ENCODE measurements at places on chromosomes 16 and 17.

- peak; percentile 26 for DNase-seq
These were observed 55.2 kb downstream of the TBC1D16 start for GRCh38 chr17:79980246-79981043.

GRCh38 chr17:34584805-34585416 is 5.5 kb downstream of the TMEM132E start:
- no peak for DNase-seq

GRCh38 chr16:23922406-23922805 is 86.6 kb downstream of the PRKCB start:
- no peak for DNase-seq

DNA sequence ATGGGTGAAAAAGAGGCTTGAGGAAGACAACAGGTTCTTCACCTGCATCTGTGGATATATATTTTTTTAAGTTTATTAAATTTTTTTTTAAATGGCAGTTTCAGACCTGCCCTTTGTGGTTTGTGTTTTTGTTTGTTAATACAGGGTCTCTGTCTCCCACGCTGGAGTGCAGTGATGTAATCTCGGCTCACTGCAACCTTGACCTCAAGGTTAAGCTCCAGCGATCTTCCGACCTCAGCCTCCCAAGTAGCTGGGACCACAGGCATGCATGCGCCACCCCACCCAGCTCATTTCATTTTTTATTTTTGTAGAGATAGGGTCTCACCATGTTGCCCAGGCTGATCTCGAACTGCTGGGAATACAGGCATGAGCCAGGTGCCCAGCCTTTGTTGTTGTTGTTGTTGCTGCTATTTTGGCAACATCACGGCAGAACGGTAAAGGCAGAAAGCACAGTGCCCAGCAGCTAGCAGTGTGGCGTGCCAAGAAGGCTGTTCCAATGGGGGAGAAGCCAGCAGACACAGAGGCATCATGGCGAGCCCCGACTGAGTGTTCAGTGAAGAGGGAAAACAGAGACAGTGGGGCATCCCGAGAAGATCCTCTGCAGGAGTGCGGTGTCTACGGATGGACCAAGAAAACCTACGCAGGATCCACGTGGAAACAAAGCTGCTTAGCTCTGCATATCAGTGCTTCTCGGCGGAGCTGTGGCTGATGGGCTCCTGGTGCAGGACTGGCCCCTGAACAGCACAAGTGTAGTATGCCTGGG is 19.6 kb downstream of the TMC6 start:
- DNase-seq: no peak

- no peak for DNase-seq
These were observed 86.1 kb upstream of the SALL1 start for GRCh38 chr16:51237207-51237606.

DNA sequence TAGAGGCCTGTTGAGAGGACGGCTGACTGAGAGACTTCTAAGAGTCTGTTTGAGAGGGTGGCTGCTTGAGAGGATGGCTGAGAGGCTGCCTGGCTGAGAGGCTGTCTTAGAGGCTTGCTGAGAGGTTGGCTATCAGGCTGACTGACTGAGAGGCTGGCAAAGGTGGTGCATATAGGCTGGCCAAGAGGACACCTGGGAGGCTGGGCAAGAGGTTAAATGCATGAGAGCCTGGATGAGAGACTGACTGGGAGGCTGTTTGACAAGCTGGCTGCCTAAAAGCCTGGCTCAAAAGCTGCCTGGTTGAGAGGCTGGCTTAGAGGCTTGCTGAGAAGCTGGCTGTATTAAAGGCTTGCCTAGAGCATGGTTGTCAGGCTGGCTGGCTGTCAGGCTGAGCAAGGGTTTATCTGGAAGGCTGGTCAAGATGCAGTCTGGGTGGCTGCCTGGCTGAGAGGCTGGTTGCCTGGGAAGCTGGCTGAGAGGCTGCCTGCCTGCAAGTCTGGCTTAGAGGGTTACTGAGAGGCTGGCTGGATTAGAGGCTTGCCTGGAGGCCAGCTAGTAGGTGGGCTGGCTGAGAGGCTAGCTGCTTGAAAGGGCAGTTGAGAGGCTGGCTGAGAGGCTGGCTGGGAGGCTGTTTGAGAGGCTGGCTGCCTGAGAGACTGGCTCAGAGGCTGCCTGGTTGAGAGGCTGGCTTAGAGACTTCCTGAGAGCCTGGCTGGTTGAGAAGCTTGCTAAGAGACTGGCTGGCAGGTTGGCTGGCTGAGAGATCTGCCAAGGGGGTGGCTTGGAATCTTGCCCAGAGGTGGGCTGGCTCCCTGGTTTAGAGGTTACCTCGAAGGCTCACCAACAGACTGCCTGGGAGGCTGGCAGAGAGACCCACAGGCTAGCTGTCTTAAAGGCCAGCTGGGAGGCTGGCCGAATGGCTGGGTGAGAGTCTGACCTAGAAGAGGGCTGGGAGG is 38.3 kb upstream of the ACSM2B start:
- no peak for DNase-seq

GRCh38 chr17:77497578-77497934 is 356.8 kb downstream of the SEC14L1 start:
- DNase-seq: peak; percentile 53

GRCh38 chr16:27597361-27597760 is 47.4 kb downstream of the KATNIP start:
- no peak for DNase-seq

- DNase-seq: peak; percentile 86
These were observed 296.2 kb downstream of the SEC14L1 start for GRCh38 chr17:77437017-77437416.

DNA sequence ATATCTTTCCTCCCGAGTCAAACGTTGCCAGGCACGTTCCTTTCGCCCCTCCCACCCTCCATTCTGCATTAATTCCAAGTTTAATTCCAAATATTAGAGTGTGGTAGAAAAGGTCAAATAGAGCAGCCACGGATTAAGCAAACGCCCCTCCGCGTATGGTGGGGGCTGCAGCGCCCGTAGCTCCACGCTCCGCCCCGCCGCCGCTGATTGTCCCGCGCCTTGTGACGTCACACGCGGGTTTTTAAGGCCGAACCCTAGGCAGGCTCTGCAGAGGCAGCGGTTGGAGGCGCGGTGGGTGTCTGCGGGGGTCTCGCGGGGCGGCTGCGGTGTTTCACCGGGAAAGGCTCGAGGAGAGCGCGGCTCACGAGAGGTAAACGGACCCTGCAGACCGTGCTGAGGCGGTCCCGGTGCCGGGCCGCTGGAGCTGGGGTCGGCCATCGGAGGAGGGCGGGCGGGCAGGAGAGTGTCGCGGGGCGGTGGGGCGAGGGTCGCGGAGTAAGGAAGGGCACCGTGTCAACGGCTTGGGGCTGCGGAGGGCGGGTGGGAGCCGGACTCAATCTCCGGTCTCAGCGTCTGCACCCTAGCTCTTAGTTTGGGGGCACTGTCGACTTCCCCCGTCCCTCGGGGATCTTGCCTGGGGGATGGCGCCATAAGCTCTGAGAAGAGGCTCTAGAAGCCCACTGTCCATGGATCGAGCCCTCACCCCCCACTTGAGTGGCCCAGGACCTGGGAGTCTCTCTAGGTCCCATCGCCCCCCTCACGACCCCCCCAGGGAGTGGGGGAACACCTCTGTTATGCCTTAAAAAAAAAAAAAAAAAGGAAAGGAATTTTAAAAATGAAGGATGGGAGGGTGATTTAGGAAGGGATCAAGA is at the start of gene ARL4D:
TSS of gene ARL4D (plus strand) at position 270 of the 872 bp plus-strand sequence. CDS start 740 bp downstream, outside the sequence.
- DNase-seq: peak; percentile 96

- DNase-seq: no peak
These were observed 44.4 kb downstream of the PPL start for GRCh38 chr16:4892361-4893102.

DNA sequence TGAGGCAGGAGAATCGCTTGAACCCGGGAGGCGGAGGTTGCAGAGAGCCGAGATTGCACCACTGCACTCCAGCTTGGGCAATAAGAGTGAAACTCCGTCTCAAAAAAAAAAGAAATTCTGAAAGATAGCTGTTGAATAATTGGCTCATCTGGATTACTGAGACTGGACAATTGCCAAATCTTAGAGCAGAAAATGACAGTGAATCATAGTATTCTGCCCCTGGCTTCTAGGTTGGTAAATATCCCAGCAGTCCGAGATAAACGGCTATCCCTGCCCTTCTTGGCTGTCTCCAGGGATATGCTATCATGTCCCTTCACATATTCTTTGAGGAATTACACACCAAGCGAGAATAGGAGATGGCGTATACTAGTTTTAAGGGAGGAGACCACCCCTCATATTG is 35.5 kb upstream of the METTL16 start:
- DNase-seq: no peak

GRCh38 chr17:42779936-42780850 is at the start of gene WNK4:
Gene WNK4, plus strand, starts transcription at chr17:42780610. Its CDS starts 89 bp downstream, at chr17:42780699.
- no peak for DNase-seq

- no peak for DNase-seq
These were observed 392 bp upstream of the HID1 start for GRCh38 chr17:74972973-74973328.

DNA sequence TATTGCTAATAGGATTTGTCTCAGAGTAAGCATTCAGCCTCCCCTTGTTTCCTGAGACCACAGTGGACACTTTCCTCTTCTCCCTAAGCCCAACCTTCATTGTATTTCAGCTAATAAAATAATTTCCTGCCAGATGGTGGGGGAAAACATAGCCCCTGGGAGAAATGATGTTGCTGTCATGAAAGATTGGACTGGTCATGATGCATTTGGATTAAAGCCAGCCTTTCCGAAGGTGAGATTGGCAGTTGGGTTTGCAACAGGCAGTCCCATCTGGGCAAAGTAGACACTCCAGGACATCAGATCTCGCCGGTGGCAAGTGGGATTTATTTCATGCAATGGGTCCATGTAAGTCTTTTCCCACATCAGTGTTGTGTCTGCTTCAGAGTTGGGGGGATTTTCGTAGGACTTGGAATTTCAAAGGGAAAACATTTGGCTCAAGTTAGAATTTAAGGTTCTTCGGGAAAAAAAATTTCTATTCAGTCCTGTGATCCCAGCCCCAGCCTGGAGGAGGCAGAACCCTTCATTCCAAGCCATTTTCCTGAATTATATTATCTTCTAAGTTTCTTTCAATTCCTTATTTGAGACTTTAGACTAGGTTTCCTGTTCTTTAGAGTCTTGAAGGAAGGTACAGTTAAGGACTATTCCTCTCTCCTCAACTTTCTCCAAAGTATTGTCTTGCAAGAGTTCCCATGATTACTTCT is 391.7 kb downstream of the XYLT1 start:
- no peak for DNase-seq

DNA sequence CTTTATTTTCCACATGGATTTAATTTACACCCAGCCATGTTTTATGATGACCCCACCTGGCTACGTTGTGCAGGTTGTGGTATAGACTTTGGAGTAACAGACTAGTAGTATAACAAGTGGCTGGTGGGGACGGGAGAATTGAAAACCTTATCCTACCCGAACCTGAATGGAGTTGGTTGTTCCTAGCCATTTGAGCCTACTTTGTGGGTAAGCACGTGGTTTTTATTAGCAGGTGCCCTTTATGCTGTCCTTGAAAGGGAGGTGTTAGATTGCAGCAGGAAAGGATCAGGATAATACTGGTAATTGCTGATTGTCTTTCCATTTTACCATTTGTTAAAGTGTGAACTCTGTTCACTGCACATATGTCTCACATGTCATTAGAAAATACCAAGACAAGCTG is 31.9 kb upstream of the PHAF1 start:
- no peak for DNase-seq

- DNase-seq: peak; percentile 38
These were observed 37.7 kb upstream of the IRF8 start for GRCh38 chr16:85861095-85861825.

DNA sequence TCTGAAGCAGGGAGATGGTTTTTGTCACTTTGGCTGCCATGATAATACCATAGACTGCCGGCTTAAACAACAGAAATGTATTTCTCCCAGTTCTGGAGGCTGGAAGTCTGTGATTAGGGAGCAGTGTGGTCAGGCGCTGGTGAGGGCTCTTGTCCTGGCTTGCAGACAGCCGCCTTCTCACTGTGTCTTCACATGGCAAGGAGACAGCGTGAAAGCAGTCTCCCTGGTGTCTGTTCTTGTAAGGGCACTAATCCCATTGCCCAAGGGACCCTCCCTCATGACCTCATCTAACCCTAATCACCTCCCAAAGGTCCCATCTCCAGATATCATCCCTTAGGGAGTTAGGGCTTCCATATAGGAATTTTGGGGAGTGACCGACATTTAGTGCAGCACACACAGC is 167.0 kb downstream of the ENGASE start:
- DNase-seq: no peak

- no peak for DNase-seq
These were observed 3.7 kb upstream of the TACO1 start for GRCh38 chr17:63596856-63597586.

- DNase-seq: no peak
These were observed 70.6 kb upstream of the BCO1 start for GRCh38 chr16:81167851-81168250.

GRCh38 chr17:81398176-81398831 is 3.0 kb downstream of the BAHCC1 start:
- DNase-seq: no peak

GRCh38 chr17:4074831-4075495 is 67.9 kb downstream of the ZZEF1 start:
- DNase-seq: no peak
